Aortic smooth muscle cell (primary cell): ENCODE measurements at places on chromosomes 11 and 22. TPM values are rescaled to one million over a fixed set of nuclear protein-coding genes. Genes with fewer than 3 reads are reported as not detected.

The TNNI2 gene
- total RNA-seq, result not detected in 2 replicates

The CRYBB3 gene
- total RNA-seq, result not detected in 2 replicates

The TMEM45B gene
- total RNA-seq, result 0.13 TPM in 1 of 2 replicates, not detected in the other

The CCDC116 gene
- total RNA-seq, result 0.19 TPM in 1 of 2 replicates, not detected in the other

The PLEKHA7 gene
- total RNA-seq, result 0.26 and 0.31 TPM in 2 replicates

The C11orf87 gene
- total RNA-seq, result under 0.01 TPM in 1 of 2 replicates, not detected in the other

The YAP1 gene
- total RNA-seq, result 131 and 139 TPM in 2 replicates

The FXYD2 gene
- not detected in 2 replicates for total RNA-seq

The MYO18B gene
- 1.2 and 11.1 TPM in 2 replicates for total RNA-seq

The OR52H1 gene
- total RNA-seq, result 0.66 and 0.87 TPM in 2 replicates

The CALCA gene
- total RNA-seq, result not detected in 2 replicates

The USP2 gene
- 0.06 and 0.13 TPM in 2 replicates for total RNA-seq

The RGL4 gene
- total RNA-seq, result not detected in 2 replicates

The PKP3 gene
- 0.81 and 1.3 TPM in 2 replicates for total RNA-seq

The C11orf86 gene
- total RNA-seq, result not detected in 2 replicates

The SLC22A9 gene
- not detected in 2 replicates for total RNA-seq

The OR5A1 gene
- not detected in 2 replicates for total RNA-seq

The CD6 gene
- total RNA-seq, result under 0.01 TPM in 1 of 2 replicates, not detected in the other

The CASP4 gene
- 166 and 167 TPM in 2 replicates for total RNA-seq

The HTR3A gene
- not detected in 2 replicates for total RNA-seq

The RAPSN gene
- total RNA-seq, result 0.13 and 0.19 TPM in 2 replicates

The GRM5 gene
- total RNA-seq, result under 0.01 and 0.06 TPM in 2 replicates

The OR6A2 gene
- total RNA-seq, result 0.13 and 0.19 TPM in 2 replicates

The LAYN gene
- total RNA-seq, result 9.4 and 27.1 TPM in 2 replicates

The UBQLNL gene
- 0.12 and 0.13 TPM in 2 replicates for total RNA-seq
